ENCODE measurements at places on chromosomes 4 and X.

GRCh38 chr4:5033281-5033841 lies 14.1 kb upstream of the CYTL1 start:
- DNase-seq = no peak

- no peak for DNase-seq
Observed at GRCh38 chr4:89136525-89136924, 25.2 kb downstream of the TIGD2 start.

DNA sequence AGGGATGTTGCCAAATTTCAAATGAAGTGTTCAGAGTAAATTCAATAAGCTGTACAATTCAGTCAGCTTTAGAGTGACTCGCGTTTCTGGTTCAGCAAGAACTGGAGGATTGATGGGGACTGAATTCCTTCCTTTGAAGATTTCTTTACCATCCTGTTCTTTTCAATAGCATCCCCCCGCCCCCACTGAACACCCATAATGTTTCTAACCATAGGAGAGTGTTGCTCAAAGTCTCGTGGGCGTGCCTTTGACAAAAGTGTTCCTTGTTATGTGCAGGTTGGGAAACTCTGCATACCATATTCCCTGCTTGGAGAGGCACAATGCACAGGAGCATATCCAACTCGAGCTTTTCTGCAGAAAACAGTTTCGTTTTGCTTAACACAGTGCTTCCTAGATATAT lies 323.5 kb upstream of the CASK start:
- no peak for DNase-seq

DNA sequence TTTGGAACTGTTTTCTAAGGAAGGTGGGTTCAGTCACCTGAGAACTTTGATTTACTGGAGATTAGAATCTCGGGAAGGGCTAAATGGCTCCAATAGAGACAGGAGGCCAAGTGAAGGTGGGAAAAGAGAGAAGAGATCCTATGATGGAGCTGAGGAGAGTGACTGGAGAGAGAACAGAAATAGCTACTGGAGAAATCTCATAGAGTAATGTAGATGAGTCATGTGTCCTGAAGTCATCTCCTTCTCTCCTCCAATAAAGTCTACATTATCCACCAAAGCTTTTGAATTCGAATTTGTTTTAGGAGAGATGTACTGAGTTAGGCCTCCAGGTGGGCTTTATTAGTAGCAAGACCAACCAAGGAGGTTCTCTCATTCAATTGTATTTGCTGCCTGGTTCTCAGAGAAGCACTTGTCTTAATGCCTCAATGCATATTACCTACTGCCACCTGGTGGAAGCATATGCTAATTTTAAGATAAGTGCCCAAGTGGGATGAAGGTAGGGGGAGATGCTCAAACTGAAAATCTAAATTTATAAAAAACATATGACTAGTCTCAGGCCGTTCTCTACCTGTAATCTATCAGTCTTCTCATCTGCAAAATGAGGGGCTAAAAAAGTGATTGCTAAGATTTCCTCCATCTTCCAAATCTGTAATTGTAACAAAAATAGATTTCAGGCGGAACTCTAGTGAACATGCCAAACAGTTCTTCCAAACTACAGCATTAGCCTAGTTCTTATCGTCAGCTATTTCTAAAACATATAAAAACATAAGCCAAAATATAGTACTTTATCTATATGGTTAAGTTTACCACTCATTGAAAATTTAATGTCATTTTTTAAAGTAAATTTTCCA lies 24.4 kb downstream of the TXK start:
- peak; percentile 25 for DNase-seq

GRCh38 chr4:110627977-110628662 lies 5.2 kb upstream of the PITX2 start:
- DNase-seq = no peak

DNA sequence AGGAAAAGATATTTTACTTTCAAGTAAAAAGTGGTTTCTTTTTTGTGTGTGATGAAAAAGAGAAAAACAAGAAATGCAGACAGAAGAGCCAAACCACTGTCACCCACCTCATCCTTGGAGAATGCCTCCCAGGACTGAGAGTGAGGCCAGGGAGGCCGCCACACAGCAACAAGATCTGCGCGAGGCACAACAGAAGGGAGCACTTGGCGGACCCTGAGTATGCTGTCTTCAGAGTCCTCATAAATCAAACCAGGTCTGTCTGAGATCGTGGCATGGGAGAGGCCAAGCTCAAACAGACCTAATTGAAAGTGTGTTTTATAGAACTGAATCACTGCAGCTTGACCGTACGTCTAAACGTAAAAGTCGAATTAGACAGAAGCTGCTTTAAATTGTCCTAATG lies 134.3 kb upstream of the VCX2 start:
- no peak for DNase-seq

DNA sequence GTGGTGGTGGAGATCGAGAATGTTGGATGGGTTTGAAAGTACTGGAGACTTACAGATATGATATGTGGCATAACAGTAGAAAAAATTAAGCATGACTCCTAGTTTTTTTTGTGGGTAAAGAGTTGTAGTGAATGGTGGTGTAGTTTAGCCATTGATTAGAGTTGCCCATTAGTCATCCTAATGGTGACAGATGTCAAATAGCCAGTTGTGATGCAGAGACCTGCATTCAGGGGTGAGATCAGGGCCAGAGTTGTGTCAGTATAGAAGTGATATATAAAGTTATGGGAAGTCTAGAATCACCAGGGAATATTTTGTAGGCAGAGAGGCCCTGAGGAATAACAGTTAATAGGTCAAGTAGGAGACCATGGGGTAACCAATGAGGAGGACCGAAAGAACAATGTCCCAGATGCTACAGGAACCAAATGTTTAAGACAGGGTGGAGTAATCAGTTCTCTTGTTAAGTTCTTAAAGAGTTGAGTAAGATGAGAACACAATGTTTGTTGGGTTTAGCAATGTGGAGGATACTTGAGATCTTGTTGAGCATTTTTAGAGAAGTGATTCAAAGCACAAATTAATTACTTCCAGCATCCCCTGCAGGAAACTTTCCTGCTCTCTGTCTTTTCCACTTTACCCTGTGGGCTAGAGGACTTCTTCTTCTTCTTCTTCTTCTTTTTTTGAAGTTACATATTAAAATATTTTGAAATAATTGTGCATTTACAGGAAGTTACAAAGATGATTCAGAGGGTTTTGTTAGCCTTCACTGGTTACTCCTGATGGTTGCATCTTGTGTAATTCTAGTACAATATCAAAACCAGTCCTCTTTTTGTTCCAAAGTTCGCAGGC lies 13.3 kb downstream of the SGMS2 start:
- no peak for DNase-seq

- no peak for DNase-seq
Observed at GRCh38 chr4:63894161-63894560, 515.1 kb downstream of the TECRL start.

DNA sequence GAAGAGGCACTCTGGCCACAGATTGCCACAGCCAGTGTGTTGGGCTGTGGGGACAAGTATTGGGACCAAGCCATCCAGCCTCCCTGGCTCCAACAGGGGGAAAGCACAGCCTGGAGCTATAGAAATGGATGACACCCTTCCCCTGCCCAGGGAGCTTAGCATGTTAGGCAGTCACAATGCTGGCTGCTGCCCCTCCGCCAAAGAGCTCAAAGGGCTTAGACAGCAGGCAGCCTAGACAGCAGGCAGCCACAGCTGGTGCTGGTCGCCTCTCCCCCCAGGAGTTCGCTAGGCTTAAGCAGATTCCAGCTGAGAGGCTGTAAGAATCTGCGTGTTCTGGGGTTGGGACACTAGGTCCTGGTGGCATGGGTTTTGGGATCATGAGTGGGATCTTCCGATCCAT lies 94.5 kb upstream of the MXRA5 start:
- no peak for DNase-seq

DNA sequence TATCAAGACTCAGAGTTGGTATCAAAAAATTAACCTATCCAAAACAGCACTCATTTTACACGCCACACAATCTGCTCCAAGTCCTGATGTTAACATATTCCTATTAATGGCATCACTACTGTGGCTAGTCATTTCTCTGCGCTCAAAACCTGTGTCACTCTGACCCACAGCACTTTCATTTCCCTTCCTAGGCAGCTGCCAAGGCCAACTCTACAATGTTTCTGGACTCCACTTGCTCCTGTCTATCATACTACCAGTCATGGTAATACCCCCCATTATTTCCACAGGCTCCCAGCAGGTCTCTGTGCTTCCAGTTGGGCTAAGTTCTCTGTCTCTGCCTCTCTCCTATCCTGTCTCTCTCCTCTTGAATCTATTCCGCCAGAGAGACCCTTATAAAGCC lies 323.6 kb downstream of the NR3C2 start:
- DNase-seq = no peak

DNA sequence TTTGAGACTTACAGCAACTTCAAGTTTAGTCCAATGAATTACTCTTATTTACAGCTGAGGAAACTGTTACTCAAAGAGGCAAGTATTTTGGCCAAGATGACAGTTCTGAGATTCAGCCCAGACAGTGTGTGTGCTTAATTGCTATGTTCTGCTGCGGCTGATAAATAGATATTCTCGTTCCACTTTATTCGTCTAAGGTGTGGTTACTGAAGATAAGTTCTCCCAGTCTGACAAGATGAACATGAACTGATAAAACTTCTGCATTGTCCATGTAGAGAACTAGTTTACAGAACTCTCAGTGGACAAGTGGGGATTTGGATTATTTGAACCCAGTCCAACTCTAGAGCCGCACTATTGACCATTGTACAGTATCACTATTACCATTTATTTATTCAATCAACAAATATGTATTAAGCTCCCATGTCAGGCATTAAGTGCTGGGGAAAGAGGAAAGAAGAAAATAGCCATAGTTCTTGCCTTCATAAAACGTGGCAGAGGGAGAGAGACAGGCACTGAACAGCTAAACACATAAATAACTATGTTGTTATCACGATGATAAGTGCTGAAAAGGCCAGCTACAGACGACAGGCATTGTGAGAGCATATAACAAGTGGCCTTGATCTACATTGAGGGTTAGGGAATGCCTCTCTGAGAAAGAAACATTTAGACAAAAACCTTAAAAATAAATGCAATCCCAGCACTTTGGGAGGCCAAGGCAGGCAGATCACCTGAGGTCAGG lies 4.0 kb upstream of the DHX15 start:
- DNase-seq = no peak

- DNase-seq = no peak
Observed at GRCh38 chrX:154505734-154506133, 10.3 kb downstream of the FAM3A start.

DNA sequence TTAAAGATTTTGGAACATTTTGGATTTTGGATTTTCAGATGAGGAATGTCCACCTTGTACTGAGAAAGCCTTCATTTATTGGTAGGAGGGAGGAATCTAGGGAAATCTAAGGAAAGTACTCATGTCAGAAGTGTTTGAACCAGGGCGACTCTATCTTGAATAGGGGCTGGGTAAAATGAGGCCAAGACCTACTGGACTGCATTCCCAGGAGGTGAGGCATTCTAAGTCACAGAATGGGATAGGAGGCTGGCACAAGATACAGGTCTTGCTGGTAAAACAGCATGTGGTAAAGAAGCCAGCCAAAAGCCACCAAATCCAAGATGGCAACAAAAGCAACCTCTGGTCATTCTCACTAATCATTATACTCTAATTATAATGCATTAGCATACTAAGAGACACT lies 118.9 kb downstream of the MXRA5 start:
- no peak for DNase-seq

- DNase-seq = no peak
Observed at GRCh38 chr4:62342346-62342745, 1142.2 kb downstream of the ADGRL3 start.

Measured in GDM1 (cell line).